ENCODE measurements at places on chromosomes 7 and 10.
A peak's percentile ranks its signal among the peaks of the same experiment; 100 is the strongest.

GRCh38 chr7:5630670-5631069, 150.8 kb downstream of the RNF216 start:
- DNase-seq: no peak

DNA sequence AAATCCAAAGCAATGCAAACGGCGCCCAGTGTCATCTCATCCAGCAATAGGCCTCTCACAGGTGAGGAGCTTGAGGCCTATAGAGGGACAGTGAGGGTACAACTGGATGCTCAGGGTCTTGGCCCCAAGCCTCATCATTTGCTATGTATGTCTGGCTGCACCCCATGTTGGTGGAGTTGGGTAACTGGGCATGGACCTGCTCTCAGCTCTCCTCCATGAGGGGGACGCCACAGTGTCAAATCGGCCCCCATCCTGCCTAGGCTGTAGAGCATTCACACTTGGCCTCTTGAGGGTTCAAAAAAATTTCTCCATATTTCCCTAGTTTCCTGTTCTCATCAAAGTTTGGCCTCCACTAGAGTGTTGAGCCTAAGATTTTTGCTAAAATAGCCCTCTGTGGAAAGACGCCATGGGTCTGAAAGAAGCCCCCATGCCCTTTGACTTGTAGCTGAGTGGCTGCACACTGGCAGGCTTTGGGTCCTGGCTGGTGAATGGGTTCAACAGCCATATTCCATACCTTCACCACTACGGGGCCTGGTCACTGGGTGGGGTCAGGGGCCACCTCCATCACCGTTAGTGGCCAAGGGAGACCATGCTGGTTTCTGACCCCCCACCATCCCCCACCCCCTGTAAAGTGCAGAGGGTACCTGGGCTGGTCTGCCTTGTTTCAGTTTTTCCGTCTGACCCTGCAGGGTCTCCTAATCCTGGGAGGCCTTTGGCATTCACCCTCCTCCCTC, 132.3 kb upstream of the TBX20 start:
- DNase-seq: no peak

GRCh38 chr7:88867158-88867557, 71.6 kb upstream of the TEX47 start:
- no peak for DNase-seq

GRCh38 chr10:87617503-87617902, 42.2 kb upstream of the PAPSS2 start:
- no peak for DNase-seq

DNA sequence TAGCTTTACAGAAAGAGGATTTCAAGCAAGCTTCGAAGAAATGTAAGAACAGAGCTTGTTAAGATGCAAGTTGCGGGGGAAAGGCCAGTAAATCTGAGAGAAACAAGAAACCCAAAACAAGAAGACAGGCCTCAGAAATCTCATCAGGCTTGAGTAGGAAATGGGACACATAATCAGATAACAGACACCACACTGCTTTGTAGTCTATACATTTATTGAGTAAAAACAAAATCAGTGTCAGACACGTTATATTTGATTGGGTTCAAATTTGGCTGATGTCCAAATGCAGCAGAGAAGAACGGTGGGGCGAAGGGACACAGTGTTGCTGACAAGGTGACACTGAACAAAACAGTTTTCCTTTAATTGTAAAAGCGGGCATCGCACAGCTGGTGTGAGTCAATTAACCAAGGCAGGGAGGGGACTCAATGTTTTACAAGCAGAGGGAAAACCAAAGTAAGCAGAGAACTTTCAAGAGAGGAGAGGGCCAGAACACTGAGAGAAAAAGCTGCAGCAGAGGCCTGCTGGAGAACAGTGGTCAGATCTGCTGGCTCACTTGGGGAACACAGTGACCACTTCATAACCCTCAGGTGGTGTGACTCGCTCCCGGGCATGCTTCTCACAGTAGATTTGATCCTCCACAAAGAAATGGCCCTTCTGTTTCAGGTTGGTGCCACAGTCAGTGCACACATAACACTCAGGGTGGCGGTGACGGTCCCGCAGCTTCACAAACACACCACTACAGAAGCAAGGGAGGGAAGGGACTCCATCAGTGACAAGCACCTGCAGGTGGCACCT, 43.5 kb downstream of the ACSM6 start:
- peak; percentile 44 for DNase-seq

DNA sequence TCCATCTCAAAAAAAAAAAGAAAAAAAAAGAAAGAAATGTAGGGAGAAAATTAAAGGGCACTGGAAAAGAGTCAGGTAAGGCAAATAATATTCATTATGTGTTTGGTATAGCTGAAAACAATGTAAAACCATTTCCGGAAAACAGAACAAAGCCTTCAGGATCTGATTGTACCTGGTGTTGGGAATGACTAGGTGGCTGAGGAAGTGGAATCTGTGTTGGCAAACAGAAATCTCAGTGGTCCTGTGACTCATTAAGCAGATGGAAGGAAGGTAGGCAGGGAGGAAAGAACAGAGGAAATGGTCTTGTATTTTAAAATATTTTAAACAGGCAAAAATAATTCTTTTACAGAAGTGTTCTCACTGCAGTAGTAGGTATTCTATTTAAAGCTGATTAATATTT, 55.7 kb upstream of the GATA3 start:
- no peak for DNase-seq

DNA sequence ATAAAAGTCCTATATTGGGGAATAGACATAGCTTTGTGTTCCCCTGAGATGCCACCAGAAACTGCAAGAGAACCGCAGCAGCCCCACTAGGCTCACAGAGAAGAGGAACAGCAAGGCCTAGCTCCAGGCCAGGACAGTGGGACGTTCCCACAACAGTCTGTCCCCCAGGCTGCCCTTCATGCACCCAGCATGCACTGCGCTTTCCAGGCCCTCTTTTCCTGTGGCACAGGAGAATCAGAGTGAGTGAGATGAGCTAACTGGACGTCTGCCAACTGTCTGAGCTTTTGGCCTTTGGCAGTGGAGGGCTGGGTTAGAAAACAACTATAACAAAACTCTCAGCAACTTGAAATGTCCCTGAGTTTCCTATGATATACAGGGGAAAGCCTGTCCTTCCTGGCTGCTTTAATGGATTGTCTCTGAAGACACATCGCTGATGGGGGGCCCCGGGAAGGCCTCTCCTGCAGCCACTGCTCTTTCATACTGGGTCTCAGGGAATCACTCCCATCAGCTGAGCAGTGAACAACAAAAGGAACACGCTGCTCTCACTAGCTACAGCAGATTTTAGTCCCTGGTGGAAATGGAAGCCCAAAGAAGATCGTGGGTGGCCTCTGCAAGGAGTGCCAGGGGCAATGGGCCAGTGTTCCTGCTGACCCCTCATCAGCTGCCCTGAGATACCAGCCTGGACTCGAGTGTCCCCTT, 53.5 kb downstream of the PODXL start:
- no peak for DNase-seq

DNA sequence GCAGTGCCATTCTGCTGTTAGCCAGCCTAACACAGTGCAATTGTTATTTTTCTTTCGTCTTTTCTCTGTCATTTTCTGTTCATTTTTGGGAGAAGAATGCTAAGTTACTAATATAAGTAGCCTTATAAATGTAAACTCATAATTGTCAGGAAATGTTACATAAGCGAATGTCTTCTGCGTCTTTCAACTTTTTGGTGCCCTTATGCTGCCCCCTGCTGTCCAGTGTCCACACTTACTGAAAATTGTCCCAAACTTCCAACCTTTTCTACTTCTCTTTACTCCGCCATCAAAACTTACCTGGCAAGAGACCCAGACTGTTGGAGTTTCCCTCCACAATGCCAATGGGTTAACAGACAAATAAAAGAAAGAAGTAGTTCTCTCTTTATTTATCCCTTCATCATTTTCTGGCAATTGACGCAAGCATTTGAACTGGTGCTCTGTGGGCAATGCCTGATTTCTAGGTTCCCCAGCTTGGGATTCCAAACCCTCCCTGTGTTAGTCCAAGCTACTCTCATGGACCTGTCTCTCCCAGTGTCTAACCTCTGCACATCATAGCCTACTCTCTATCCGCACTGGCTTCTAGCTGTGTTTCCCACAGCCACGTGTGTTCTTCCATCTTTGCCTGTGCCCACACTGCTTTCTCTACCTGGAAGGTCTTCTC, 21.0 kb upstream of the EPC1 start:
- no peak for DNase-seq

DNA sequence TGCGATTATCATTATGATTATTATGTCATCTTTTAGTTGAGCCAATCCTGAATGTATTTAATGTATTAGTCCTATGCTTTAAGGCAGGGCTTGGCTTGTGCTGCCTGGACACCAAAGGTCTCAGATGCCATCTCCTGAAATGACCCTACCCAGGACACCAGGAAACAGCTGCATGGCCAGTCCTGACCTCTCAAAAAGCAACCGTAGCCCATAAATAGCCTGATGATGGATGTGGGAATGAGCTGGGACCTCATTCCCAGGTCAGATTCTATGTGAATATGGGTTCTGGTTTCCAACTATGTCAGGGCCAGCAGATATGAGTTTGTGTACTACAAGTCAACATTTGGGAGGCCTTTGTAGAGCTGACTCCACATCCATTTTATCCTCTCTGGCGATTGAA, 438.4 kb downstream of the NRG3 start:
- DNase-seq: no peak

GRCh38 chr7:50268990-50269389, 35.5 kb upstream of the IKZF1 start:
- DNase-seq: peak; percentile 44

DNA sequence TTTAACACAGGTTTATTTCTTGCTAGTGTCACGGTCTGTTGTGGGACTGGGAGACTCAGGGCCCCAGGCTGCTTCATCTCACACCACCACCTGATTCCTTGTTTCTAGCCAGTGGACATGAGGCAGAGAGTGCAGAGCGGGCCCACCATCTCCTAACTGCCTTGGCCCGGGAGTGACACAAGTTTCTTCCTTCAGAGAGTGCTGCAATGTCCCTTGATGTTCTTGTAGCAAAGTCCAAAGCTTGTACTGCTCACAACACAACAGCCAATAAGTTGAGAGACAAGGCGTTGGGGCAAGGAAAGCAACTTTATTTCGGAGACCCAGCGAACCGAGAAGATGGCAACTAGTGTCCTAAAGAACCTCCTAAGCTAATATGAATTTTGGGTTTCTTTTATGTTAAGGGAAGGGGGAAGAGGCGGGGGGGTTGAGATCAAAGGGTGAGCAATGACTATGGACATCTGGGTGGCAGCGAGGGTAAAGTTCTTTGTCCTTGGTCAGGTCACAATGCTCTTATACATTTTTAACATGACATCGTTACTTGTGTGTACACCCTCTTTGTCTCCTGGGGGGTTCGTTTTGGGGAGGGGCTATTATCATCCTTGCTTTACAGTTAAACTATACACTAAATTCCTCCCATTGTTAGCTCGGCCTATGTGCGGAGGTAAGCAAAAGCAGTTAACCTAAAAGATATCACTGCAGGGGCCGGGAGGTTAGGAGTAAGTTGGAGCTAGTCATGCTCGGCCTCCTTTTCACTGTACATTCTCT, 31.6 kb downstream of the SH2D4B start:
- no peak for DNase-seq

DNA sequence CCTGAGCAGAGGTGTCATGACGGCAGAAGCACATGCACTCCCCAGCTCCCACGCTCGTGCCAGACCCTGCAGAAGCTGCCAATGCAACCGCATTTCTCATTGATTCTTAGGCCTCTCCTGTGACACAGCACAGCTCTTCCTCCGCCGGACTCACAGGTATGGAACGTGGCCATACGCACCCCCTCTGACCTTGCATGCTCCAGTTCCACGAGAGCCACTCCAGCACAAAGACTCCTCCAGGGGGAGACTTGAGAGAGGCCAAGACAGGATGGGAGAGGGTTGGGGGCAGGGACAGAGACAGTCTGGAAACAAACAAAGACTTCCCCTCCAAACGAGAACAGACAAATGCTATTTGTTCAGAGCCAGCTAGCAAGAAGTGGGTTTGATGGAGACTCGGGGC, 124.3 kb upstream of the PPP2R2D start:
- DNase-seq: no peak

GRCh38 chr10:50216894-50217293, 34.4 kb downstream of the ASAH2 start:
- DNase-seq: peak; percentile 1

DNA sequence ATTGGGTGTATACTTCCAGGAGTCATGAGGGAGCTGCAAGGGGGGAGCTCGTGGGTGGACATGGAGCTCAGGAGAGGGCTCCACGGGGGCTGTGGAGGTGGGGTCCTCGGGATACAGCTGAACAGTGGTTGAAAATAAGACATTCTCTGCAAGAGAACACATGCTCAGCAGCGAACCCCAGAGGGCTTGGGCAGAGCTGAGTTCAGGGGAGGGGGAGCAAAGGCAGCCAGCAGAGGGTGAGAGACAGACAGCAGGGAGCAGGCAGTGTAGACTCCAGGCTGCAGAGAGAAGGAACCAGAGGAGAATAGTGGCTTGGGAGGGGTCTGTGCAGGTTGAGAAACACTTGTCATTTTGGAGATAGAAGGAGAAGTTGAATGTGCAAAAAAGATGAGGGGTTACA, 73.0 kb upstream of the LRRC18 start:
- no peak for DNase-seq

DNA sequence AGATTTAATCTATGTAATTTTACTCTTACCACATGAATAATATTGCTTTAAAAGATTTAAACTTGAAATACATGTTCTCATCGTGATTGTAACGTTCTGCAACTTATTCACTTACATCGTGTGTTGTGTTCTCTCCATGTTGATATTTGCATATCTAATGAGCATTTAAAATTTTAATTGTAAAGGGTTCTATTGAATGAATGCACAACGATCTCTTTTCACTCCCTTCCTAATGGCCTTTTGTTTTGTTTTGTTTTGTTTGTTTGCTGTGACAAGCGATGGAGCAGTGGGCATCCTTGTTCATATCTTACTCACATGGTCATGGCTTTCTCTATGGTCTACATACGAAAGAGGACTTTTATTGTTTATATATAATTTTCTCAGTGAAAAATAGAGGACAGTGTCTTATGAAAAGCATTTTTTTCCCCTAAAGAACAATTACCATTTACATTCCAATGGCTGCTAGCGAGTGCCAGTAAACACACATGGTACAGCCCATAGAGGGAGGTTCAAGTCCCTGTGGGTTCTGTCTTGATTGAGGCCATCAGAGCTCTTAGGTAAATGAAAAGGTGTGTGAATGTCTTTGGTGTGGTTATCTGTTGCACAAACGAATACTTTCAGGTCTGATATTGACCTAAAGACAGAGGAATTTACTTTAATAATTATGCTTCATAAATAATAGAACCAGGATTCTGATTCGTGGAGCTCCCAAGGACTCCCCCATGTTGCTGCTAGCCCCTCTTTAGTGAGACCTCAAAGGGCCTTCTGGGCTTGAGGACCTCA, 32.4 kb downstream of the BTBD16 start:
- no peak for DNase-seq

GRCh38 chr7:132783824-132784223, 207.6 kb upstream of the PLXNA4 start:
- DNase-seq: peak; percentile 11

- DNase-seq: no peak
These were observed 16.9 kb downstream of the ZNF92 start for GRCh38 chr7:65390588-65390987.

- peak; percentile 49 for DNase-seq
These were observed 687 bp downstream of the EPDR1 start for GRCh38 chr7:37920849-37921805.

- DNase-seq: peak; percentile 71
These were observed 22.4 kb downstream of the KCNH2 start for GRCh38 chr7:150955519-150956394.

All from NCI-H510A (cell line).